ENCODE measurements at places on chromosomes 6 and 20.

GRCh38 chr20:51017251-51017650 lies 5.7 kb downstream of the KCNG1 start:
- no peak for DNase-seq

DNA sequence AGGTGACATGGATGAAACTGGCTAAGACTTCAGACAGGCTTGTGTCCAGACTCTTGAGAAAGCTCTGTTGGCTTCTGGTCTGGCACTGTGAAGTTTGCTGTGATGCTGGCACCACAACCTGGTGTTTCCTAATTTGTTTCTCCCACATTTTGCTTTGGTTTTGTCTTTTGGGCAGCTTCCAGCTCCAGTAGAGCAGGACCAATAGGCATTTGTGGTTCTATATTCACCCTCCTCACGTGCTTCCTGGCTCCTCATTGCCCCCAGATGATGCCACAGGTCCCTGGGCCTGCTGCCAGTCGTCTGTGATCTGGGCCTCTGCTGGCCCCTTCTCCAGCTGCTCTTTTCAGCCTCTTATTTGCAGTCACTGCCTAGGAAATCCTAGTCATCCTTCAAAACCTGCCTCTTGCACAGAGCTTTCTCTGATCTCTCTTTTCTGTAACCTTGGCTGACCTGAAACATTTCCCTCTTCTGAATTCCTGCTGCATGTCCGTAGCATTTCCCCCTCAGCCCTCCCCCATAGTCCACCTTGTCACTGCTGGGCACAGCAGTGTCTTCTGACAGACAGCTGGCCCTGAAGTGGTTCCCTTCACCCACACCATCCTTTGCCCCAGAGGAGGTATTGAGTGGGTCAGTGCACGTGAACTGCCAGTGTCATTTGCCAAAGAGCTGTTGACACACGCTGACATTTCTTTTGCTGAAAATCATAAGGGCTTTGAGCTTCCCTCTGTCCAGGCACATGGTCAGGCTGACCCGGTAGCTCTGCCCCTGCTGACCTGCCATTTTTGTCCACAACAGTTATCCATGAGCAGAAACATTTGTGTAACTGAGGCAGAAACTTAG lies 63.0 kb downstream of the PTPN1 start:
- no peak for DNase-seq

DNA sequence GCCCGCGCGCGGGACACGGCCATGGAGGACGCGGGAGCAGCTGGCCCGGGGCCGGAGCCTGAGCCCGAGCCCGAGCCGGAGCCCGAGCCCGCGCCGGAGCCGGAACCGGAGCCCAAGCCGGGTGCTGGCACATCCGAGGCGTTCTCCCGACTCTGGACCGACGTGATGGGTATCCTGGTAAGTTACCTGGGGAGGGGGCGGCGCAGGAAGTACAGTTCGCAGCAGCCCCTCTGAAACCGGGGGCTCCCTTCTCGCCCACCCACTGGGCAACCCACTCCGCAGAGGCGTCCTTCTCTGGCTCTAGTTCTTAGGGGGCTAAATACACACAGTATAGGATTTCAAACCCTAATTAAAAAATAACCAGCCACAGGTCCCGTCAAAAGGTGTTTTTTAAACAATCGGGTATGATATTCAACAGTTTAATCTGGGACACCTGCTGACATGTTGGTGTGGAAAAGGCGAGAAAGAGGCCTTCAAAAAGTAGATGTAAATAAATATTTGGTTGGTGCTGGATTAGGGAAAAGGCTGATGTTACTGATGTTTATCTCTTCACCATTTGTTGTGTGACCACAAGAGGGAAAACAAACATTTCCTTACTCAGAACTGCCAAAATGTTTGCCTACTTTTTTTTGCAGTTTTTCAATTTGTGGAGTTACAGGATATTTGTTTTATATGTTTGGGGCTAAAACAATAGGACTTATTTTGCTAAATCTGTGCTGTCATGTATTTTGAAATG lies 577 bp downstream of the SASH1 start:
- no peak for DNase-seq

GRCh38 chr6:127547904-127548649 lies 28.9 kb upstream of the C6orf58 start:
- no peak for DNase-seq

DNA sequence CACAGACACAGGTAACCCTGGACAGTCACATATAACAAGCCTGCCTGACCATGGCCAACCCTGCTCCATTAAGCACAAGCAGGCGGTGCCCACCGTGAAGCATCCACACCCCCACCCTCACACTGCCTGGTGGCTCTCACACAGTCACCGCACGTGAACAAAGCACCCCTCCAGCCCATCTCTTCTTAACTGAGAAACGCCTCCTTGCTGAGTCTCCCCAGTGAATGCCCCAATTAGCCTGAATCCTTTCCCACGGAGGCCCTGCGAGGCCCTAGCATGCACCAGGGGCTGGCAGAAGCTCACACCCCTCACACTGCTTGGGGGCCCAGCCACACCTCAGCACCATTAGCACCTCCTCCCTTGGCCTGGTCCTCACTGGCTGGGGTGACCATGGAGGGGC lies 72.3 kb downstream of the GRM4 start:
- DNase-seq: no peak

GRCh38 chr6:107154801-107155160 lies 39.5 kb upstream of the BEND3 start:
- no peak for DNase-seq

- no peak for DNase-seq
Measured at GRCh38 chr20:63580796-63581461, 6.9 kb upstream of the HELZ2 start.

- no peak for DNase-seq
Measured at GRCh38 chr6:157364705-157365104, 16.3 kb upstream of the ZDHHC14 start.

GRCh38 chr20:34199183-34199582 lies 42.0 kb upstream of the ASIP start:
- DNase-seq: no peak

DNA sequence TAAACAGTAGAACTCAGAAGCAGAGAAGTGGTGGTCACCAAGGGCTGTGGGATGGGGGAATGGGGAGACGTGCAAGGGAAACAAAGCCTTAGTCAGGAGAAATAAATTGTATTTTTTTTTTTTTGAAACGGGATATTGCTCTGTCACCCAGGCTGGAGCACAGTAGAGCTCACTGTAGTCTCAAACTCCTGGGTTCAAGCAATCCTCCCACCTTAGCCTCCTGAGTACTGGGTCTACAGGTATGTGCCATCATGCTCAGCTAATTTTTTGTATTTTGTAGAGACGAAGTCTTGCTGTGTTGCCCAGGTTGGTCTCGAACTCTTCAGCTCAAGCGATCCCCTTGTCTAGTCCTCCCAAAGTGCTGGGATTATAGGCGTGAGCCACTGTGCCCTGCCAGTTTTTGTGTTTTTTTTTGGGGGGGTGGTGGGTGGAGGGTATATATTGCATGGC lies 3.4 kb downstream of the HSPA1B start:
- DNase-seq: no peak

DNA sequence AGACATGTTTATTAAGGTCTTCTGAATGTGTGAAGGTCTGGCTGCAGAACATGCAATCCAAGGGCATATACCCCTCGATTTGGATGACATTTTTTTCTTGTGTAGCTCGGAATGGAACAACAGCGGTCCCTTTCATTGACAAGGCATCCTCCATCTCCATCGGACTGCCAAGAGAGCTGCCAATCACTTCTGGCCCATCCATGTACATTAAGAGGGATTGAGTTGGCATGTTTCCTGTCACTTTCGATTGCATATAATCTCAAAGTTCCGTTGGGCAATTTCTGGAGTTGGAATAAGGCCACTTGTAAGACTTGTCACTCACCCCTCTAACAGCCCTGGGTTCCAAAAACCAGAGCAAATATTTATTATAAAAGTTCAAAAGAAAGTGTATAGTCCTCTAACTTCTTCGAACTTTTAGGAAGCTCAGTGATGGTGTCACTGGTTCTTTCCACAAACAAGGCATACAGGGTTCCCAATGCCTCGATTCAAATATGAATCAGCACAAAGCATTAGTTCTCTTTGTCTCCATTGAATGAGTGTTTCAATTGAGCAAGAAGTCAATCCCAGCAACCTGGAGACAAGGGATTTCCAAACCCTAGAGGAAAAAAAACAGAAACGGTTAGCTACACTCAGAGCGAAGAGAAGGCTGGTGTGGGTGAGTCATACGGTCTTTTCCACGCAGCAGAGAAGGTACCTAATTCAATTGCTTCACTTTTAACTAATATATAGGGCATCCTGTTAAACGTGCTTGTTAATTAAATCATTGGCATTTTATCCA lies 10.9 kb downstream of the ZNF217 start:
- DNase-seq: peak; percentile 85

DNA sequence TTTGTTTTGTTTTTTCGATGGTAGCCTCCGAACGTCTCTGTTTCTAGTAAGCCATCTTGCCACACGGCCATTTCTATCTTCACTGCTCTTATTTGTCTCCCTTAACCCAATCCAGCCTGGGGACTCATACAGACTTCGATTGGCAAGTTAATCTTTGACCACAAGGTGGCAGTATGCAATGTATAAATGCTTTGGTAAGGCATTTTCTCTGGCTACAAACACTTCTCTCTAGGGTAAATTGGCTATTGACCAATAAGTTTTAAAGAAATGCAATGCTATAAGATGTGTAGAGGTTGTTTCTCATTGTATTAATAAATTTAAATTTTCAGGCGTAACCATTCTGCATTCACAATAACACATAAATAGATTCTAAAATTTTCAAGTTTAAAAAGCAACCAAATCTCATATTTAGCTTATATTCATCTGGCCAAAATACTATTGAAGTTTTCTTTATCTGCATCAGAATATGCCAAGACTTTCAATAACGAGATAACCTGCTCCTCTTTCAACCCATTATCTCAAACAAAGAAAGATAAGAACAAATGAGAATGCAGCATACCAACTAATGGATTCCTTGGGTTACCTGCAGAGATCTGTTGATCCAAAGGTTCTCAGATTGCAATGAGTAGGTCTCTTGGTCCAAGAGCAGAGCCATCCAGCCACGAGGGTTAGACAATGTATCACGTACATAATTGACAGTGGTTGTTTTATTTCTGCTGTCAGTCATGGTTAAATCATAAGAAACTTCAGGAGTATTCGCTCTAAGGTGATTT lies 231.9 kb downstream of the PKHD1 start:
- peak; percentile 15 for DNase-seq

Measured in non-pigmented ciliary epithelial cell (primary cell).